Right ventricle myocardium superior (tissue), 1 donor: ENCODE measurements at places on chromosomes 2 and 18. TPM values are rescaled to one million over a fixed set of nuclear protein-coding genes. Genes with fewer than 3 reads are reported as not detected.

GRCh38 chr2:38200598-38200997 is 124.6 kb upstream of the CYP1B1 start:
- no peak for DNase-seq

The CHRNG gene
- not detected for total RNA-seq

DNA sequence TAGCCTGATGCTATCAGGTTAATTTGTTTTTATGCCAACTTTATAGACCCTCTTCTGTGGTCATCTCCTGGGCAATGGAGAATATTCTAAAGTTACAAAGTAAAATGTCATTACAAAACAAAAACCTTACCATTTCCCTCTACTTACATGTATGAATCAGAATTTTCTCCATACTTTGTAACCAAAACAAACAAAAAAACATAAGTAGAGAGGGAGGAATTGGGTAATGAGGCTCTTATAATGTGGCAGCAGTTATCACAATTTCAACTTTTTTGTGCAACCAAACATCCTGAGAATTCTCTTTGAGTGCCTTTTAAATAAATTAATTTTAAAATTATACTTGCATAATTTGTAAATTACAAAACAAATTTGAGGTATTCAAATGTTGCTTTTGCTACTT is 332.8 kb downstream of the TXNL1 start:
- no peak for DNase-seq

DNA sequence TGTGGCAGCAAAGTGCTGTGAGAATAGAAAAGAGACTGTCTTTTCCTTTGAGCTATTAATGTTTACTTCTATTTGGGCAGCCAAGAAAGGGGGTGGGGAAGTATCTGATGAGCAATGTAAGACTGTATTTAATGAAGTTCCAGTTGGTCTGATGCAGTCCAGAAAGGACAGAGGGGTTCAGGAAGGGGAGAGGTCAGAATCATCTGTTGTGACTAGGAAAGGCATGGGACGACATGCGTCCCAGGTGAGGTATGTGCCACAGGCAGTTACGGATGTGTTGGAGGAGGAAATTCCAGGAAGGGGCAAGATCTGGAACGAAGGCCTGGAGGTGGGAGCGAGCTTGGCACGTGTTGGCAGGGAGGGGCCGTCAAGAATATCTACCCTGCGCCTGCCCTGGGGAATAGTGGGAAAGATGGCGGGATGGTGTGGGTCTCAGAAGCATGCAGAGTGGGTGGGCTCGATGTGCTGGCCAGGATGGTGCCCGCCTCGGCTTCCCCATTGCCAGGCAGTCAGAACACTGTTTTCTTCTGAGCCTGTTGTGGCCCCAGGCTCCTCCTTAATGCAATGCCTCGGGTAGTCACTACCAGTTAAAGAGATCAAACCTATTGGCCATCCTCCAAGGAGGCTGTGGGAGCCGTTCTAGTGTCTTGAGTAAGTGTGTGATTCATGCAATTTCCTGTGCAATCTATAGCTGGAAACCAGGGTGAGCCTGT is 57.8 kb upstream of the TXNDC2 start:
- DNase-seq, result peak; percentile 66

DNA sequence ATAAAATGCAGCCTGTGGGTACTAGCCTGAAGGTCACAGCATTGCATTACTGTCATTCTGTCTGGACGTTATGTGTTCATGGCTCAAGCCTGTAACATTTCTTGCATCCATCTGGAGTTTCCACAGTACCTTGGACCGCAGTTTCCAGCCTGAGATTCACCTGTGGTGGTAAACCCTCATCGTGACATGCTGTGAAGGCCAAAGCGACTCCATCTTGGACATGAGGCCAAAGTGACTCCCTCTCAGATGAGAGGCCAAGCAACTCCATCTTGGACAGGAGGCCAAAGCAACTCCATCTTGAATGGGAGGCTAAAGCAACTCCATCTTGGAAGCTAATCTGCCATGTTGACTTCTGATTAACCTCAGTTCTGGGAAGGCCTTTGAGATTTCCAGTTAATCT is 257.7 kb upstream of the MYT1L start:
- no peak for DNase-seq

DNA sequence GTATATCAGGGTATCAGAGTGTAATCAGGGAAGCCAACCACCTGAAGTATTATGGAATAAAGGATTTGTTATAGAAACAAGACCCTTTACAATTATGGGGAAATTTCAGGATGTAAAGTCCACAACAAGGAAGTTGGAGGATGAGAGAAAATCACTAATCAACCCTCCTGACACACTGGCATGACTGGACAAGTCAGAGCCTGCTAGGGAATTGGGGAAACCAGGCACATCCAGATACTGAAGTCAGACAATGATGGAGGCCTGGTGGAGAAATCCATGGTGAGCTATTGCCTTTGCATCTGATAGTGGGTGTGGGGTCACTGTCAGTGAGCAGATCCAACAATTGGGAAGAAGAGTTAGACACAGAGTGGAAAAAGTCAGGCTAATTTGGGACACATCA is 158.8 kb upstream of the FBXO11 start:
- no peak for DNase-seq

DNA sequence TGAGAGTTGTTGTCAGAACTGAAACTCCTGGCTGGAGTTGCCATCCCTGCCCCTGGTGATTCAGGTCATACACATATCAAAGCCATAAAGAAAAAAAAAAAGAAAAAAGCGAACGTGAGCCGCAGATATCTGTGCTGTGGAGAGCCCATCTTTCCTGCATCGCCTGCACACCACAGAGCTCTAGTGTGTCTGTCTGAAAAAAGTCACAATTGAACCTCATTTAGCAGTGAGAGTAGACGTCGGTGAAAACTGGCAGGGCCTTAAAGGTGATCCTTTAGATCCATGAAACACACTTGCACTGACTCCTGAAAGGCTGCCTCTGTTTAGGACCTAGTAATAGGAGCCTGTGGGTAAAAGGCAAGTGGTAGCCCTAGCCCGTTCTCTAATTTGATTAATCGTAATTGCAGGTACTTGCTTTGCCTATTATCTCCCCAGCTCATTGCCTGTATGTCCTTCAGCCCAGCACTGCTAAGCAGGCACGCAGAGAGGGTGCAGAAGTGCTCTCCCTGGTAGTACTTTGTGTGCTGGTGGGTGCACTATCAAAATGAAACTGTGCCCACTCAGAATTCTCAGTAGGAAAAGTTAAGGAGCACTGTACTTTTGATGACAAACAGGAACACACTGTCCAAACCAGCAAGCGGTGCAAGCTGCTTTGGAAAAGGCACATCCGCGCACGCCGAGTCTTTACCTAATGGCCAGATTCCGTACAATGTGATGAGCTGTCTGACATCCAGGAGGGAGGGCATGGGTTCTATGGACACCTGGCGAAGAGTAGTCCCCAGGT is 103.5 kb upstream of the ASB18 start:
- no peak for DNase-seq
